ENCODE measurements at places on chromosomes 12 and 14.

DNA sequence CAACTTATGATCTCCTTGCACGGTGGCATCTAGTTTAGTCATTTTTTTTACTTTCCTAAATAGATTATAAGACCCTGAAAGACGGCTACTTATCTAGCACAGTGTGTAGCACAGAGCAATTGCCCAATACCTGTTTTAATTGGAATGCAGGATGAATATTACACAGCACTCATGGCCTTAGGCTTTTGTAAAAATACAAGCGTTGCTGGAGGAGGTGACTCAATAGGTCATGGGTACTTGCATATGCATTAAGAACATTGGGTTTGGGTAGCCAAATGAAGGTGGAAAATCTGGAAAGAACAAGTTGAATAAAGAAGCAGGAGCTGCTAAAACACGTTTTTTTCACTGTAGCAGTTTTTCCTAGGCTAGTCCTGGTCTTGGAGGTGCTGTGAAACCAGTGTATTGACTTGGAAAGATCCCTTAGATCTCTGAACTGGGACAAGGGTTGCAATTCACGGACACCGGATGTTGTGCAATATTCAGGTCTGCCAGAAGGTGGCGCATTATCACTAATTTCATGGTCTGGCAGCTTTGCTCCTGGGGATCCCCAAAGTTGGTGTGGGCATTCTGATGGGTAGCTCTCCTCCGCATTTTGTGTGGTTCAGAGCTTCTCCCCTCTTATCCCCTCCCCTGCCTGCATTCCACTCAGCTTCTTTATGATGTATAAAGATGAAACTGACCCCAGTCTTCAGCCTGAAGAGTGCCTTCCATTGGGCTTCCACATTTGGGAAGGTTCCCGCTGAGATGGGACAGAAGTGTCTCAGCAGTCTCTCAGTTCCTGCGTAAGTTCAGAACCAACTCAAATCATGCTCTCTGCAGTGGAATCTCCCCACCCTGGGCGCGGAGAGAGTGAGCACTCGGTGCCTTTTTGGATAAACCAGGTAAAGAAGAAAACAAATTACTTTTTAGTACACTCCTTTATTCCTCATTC, 278.3 kb downstream of the NRXN3 start:
- peak; percentile 47 for DNase-seq

GRCh38 chr12:72679147-72679757, 407.1 kb downstream of the TRHDE start:
- DNase-seq = no peak

DNA sequence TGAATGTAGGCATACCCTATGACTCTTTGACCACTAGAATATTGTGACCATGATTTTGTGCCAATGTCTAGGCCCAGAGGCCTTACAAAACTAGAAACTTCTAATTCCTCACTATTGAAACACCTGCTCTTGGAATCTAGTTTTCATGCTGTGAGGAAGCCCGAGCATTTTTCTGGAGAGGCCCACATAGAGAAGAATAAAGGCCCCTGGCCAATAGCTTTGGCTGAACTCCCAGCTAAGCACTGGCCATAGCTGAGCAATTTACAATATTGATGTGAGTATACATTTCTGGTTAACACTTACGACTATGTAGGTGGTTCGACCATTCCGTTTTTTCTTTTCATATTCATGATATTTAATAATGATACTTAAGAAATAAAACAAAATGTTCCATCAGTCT, 190.3 kb downstream of the KCNH5 start:
- DNase-seq = no peak

DNA sequence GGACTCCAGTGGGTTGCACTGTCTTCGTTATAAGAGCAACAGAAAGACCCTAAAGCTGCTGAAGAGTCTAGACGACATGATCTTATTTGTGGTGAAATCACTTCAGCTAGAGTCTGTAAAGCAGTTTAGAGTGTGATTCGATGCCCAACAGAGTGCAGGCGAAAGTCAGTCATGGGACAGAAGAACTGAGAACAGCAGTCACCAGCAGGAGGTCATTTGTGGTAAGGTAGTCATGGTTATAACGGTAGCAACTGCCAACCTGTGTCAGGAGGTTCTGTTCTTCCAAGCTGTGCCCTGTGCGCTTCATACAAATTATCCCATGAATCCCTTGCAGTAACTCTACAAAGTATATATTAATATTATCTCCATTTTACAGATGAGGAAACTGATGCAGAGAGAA, 954.1 kb downstream of the AACS start:
- DNase-seq = no peak

GRCh38 chr12:3075315-3075714, 1.9 kb upstream of the TSPAN9 start:
- DNase-seq = no peak

DNA sequence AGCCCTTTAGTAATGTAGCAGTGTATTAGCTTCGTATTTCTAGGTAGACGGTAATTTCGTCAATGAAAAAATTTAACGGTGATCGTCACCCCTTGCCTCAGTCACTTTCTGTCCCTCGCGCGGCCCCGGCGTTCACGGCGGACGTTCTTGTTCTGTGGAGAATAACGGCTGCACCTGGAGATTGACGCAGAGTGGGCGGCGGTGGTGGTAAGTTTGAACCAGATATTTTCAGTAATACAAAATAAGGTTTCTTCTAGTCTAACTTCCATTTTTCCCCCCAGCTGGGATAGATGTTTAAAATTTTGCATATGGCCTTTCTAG, 341 bp downstream of the ZNF10 start:
- no peak for DNase-seq

DNA sequence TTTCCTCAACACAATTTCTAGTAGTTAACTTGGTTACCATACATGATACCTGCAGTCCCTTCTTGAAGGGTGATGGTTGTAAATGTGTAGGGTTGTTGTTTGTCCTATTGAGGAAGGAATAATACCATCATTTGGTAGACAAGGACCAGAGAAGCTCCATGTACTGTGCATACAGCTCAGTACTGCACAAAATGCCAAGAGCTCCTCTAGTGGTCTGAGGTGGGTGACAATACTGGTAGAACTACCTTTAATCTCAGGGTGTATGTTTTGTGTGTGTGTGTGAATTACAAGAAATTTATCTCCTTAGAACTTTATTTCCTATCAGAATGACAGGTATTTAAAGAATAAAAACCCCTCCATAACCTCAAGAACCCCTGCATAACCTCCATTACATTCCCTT, 575.3 kb downstream of the TMTC2 start:
- DNase-seq = no peak

GRCh38 chr12:93108985-93109384, 179.9 kb upstream of the EEA1 start:
- DNase-seq = no peak

DNA sequence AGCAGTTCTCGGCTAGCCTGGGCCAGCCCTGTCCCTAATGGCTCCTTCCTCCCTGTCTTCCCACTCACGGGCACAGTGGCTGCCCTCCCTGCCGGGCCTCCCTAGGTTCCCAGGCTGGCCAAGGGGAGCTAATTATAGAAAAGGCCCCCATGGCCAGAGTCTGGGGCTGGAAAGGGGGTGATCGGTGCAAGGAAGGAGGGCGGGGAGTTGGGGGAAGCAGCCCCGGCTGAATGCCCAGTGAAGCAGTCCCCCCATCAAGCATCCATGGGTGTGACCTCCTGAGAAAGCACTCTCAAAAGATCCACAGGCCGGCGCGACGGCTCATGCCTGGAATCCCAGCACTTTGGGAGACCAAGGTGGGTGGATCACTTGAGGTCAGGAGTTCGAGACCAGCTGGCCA, 54.9 kb downstream of the TESC start:
- DNase-seq = no peak

- no peak for DNase-seq
Measured at GRCh38 chr12:110971189-110971920, 51.0 kb upstream of the MYL2 start.

DNA sequence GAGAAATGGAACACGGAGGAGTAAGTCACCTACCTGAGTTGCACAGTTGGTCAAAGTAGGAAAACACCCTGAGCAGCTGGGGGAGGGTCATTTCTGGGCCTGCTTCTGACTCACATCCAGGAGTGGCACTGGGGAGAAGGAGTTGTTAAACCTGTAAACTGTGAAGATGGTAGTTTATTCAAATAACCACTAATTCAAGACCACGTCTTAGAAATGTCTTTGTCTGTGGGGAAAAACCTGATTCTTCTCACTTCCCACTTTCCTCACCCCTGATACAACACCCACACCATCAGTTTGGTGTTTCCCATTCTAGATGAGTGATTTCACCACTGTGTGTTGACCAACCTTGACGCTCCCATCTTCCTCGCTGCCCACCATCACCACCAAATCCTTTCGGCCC, 207.1 kb downstream of the ANO4 start:
- no peak for DNase-seq

DNA sequence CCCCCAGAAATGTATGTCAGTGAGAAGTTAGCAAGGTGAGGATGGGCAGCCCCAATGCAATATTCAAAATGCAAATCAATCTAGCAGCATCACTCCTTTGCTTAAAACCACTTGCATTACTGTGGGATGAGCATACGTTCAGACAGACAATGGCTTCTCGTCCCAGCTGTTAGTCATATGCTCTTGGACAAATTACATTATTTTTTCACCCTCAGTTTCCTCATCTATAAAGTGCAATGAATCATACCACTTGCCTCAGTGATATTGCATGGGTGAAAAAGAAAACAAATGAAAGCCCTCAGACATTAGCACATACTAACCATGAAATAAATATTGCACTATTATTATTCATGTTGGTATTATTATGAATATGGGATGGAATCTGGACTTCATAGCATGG, 132.3 kb downstream of the C12orf75 start:
- no peak for DNase-seq

DNA sequence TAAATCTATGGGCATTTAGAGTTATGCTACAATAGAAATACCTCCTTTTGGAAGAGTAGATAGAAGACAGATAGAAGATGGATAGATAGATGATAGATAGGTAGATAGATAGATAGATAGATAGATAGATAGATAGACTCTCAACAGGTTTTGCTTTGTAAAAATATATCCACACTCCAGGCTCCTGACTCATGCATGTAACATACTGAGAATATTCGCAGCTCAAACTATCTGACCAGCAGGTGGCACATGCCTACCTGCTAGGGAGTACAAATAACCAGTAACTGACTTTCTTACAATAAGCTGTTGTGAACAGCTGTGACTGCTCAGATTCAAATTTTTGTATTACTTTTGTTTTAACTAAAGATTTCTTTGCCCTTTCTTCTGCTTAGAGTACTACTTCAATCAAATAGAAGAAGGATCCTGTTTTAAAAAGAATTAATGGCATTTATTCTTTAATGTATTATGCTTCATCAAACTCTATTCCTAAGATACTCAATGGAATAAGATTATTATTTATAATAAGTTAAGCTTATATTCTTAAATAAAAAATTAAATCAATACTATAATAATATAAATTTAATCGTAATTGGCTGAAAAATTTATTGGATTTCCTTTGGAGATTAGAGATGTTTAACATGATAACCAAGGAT, 15.8 kb upstream of the CPNE8 start:
- DNase-seq = peak; percentile 51

- DNase-seq = no peak
Measured at GRCh38 chr12:64674367-64674922, 64.2 kb downstream of the RASSF3 start.

DNA sequence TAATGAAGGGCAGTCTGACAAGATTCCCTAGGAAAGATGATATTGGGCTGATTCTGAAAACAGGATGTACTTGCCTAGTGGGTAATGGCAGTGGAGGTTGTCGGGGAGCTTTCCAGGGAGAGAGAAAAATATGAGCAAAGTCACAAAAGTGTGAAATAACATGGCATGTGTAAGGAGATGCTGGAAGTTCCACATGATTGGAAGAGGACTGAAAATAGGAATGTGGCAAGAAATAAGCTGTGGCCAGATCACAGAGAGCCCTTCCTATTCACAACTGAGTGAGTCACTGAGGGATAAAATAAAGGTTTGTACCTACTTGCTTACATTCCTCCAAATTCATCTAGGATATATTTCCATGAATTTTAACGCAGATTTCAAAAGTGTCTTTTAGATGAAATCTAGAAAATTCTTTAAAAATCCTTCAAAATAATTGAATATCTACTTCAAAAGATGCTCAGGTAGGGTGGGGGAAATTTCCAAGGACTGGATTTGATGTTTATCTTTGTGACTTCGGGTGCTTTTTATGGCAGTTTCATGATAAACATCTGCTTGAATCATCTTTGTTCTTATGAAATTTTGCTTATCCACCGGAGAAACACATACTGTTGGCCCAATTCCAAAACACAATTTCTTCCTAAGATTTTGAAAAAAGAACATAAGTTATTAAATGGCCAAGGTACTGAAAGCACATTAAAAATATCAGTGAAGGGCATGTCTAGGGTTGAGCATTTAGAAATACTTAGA, 36.3 kb upstream of the SLC2A13 start:
- no peak for DNase-seq

- no peak for DNase-seq
Measured at GRCh38 chr14:99592394-99592793, 11.6 kb downstream of the CCDC85C start.

GRCh38 chr12:110861729-110862128, 14.9 kb downstream of the CCDC63 start:
- no peak for DNase-seq

GRCh38 chr12:57215668-57216013, 953 bp upstream of the NXPH4 start:
- no peak for DNase-seq

DNA sequence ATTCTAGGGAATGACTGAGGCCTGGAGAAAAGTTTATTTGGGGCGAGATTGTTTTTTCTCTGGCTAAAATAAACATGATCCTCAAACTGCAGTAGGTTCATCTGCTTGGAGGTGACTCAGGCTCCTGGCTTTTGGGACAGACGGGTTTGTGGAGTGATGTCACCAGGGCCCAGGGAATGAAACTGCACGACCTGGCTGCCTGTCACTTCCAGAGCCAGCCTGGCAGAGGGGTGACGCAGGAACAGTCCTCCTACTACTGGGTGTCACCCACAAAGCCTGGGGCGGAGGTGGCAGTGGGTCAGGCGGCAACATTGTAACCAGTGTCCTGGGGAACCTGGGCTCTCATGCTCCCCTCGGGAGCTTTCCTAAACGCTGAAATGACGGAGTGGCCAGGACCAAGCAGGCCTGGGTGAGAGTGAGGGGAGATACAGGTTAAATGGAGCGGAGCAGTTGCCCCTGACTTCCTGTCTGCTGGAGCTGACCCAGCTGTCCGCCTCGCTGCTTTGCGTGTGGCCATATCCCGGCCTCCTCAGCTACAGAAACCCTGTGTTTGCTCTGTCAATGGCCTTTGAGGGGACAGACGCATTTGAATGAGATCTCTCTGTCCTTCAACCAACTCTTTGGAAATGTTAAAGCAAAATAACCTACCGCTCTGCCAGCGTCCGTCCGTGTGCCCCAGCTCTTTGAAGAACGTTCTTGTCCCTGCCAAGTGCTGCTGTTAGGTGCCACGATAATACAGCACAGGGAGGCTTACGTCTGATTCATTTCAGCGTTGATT, 6.5 kb downstream of the HIP1R start:
- DNase-seq = peak; percentile 50

GRCh38 chr12:26113181-26113654, 11.6 kb downstream of the BHLHE41 start:
- DNase-seq = no peak

GRCh38 chr14:38808734-38809455, 294.1 kb downstream of the SEC23A start:
- DNase-seq = no peak

- no peak for DNase-seq
Measured at GRCh38 chr12:67634303-67634761, 14.2 kb upstream of the DYRK2 start.

GRCh38 chr12:115394496-115395220, 710.7 kb upstream of the TBX3 start:
- no peak for DNase-seq

- no peak for DNase-seq
Measured at GRCh38 chr14:88611878-88612277, 49.0 kb downstream of the ZC3H14 start.
